ENCODE measurements at places on chromosomes 11 and 22.

DNA sequence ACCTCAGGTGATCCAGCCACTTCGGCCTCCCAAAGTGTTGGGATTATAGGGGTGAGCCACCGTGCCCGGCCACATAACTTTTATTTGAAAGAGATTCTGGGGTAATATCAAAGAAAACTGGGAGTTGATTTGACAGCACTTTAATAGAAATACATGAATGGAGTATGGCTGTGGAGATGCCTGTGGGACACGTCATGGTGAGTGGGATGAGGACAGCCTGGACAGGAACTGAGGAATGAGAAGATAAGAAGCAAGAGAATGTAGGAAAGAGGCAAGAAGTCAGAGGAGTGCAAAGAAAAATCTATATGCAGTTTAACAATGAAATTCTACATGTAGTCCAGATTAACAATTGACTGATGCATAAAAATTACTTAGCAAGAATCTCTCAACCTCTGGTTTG is 31.0 kb downstream of the SLC22A6 start:
- no peak for DNase-seq

DNA sequence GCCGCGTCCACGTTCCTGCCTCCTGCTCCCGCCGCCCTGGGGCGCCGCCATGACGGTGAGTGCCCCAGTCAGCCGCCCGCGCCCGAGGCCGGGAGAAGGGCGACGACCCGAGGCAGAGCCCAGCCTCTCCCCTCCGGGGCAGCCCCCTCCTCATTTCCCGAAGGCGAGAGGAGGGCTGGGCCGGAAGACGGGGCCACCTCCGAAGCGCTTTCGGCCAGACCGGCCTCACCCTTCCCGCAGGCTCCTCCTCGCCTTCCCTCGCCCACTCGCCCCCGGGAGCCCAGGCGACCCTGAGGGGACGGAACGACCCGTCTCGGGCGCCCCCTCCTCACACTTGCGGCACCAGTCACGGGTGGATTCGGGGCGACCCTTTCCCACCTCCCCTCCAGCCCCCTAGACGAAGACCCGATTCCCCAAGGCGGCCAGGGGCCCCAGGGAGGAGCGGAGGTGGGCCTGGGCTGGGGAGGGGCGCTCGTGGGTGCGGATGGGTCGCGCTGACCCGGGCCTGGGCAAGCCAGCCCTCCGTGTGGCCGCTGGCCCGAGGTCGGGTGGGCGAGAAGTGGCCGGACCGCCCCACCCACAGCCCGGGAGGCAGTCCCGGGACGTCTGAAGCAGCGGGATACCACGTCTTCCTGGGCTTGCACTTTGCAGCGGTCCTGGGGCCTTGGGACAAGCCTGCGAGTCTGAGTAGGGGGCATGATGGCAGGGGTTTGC is 49.7 kb downstream of the TRIOBP start:
- DNase-seq = no peak

DNA sequence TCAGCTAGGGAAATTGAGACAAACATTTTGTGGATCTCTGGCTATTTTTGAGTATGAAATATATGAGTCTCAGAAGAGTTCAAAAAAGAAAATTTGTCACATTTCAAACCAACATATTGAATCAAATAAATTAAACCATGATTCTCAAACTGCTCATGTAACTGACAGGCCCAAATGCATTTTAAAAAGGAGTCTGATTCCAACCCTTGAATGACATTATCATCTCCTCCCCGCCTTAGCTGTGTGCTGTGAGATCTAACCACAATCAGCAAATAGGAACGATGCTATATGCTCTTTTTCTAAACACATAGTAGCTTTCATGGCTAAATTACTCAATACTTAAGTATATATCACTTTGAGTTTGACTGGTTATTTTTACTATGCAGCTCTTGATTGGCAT is 57.1 kb downstream of the EFCAB6 start:
- DNase-seq = no peak

GRCh38 chr11:125871391-125872137 is 15.9 kb upstream of the HYLS1 start:
- no peak for DNase-seq

- no peak for DNase-seq
Measured at GRCh38 chr22:39655004-39655579, 84.5 kb downstream of the CACNA1I start.

GRCh38 chr11:17687946-17688670 is 31.3 kb upstream of the MYOD1 start:
- DNase-seq = no peak

DNA sequence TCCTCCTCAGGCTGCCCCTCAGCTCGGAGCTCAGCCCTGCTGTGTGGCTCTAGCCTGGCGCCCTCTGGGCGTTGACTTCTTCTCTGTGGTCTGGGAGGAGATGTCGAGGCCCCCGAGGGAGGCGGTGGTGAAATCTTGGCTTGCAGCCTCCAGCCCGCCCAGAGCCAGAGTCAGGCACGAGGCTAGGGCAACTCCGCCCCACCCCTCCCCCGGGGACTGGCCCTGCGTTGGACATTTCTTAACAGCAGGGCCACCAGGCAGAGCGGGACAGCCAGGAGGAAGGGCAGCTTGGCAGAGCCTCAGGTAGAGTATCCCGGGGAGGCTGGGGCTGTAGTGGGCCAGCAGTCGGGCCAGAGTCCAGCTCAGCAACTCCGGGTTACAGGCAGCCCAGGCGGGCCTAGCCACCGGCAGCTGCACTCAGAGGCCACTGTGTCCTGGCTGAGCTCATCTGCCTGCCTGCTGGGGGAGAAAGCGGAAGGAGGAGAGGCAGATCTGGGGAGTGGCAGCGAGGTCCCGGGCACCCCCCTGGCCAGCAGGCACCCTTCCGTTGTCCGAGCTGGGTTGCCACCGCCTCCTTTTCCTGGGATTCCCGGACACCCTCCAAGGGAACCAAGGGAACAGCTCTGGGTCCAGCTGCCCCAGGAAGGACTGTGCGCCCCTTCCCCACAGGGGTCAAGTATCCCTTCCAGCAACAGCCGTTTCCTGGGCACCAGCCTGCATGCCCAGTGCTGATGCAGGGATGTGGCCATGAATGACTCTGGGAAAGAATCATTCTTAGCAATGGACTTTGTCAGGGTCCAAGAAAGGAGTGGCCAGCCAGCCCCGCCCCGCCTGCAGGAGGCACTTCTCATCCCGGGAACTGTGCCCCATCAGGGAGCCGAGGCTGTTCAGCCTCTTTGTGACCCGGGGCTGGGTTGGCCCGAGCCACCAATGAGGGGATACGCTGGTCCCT is at the start of gene ALDH3B1:
Gene ALDH3B1 (plus strand): TSS at position 238 of the 952 bp plus-strand sequence. CDS start 4,971 bp downstream, outside the sequence.
- peak; percentile 99 for DNase-seq
